Naive B cell (primary cell): ENCODE measurements at places on chromosomes 4 and X.

DNA sequence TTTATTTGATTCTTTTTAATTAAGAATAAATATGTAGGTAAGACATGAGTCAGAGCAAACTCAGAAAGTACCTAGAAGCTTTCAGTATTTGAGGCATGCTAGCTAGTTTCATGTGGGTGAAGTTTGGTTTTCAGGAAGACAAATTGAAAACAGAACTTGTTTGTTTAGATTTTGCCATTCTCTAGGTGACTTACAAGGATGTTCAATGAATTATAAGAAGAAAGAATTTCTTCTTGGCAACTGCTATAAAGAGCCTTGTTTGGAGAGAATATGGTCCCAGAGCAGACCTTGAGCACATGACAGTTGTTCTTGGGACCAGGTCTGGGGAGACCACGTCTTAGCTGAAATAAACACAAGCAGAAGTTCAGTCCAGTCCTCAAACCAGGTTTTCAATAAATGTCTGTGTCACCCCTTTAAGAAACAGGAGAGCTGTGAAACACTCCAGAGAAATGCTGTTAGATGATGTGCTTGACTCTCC, 38.0 kb upstream of the IL21 start:
- no peak for DNase-seq

GRCh38 chr4:57231781-57232180, 121.6 kb upstream of the IGFBP7 start:
- DNase-seq, result no peak

DNA sequence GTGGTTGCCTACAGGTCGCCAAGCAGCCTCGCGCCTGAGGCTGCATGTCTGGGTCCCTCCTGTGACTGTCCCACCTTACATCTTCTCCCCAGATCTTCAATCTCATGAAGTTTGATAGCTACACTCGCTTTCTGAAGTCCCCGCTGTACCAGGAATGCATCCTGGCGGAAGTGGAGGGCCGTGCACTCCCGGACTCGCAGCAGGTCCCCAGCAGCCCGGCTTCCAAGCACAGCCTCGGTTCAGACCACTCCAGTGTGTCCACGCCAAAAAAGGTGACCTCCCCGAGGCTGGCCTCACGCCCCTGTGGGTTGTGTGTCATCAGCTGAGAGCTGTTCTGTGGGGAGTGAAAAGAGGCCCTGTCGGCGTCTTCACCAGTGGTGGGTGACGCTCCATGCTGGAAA, 24.9 kb upstream of the HGFAC start:
- DNase-seq, result no peak

- no peak for DNase-seq
These were observed 32.0 kb downstream of the STIM2 start for GRCh38 chr4:26892480-26893150.

GRCh38 chrX:129512409-129512808, 10.9 kb downstream of the SMARCA1 start:
- DNase-seq, result no peak

DNA sequence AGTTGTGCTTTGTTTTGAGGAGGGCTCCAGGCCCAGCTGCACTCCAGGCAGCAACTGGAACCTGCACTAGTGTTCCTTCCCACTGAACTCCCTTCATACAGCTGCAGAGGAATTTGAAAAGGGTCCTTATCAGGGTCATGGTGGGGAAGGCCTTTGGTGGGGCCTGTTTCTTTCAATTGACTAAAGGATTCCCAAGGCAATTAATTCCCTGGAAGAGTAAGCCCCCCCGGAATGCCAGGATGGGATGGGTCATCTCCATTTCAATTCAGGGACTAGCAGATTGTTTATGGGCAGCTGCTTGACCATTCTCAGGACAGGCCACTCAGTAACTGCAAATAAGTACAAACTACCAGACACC, 45.3 kb downstream of the TSC22D3 start:
- DNase-seq, result no peak

DNA sequence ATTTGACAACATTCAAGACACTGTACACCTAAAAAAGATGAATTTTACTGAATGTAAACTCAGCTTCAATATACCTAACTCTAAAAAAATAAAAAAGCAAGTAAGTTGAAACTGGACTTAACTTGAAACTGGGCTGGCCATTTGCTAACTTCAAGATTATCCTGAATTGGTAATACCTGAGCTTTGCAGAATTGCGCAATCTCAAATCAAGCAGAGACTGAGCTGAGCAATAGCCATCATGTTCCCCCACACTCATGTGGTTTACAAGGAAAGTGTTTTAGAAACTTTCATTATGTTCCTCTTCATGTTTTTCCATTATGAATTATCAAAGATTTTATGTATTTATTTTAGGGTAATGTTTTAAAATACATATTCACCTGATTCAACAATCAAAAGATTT, 38.7 kb downstream of the ANXA5 start:
- DNase-seq, result no peak

GRCh38 chr4:129966175-129966574, 870.2 kb downstream of the C4orf33 start:
- no peak for DNase-seq

GRCh38 chr4:10186228-10187214, 69.9 kb upstream of the WDR1 start:
- no peak for DNase-seq

DNA sequence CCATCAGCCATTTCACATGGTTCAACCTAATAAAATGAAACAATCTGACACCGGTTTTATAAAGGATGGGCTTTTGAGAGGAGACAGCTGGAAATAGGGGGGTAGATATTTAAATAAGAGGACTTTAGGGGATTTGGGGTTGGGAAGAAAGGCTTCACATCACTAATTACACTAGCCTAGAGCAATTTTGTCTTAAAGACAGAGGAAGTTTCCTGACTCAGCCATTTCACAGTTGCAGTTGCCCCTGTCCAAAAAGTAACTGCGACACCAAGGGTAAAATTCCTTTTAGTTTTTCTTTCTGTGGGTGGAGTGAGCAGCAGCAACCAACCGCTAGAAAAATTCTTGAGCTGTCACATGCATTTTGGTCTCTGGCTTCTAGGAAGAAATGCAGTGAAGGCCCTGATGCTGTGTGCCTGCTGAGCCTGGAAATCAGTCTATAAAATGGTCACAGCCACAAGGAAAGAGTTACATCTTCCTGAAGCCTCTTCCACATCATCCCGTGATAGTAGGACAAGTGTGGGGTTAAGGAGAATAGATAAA, 233.6 kb downstream of the ZNF674 start:
- DNase-seq, result no peak

- DNase-seq, result no peak
These were observed 34.7 kb upstream of the PGRMC2 start for GRCh38 chr4:128322311-128322710.

- no peak for DNase-seq
These were observed 3.4 kb downstream of the KIT start for GRCh38 chr4:54661169-54661568.

DNA sequence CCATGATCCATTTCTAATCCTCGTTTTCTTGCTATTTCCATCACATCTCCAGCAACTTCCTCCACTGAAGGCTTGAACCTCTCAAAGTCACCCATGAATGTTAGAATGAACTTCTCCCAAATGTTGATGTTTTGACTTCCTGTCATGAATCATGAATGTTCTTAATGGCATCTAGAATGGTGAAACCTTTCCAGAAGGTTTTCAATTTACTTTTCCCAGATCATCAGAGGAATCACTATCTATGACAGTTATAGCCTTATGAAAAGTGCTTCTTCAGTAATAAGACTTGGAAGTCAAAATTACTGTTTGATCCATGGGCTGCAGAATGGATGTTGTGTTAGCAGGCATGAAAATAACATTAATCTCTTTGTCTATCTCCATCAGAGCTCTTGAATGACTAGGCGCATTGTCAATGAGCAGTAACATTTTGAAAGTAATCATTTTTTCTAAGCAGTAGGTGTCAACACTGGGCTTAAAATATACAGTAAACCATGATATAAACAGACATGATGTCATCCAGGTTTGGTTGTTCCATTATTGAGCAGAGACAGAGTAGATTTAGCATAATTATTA, 268.2 kb downstream of the KCNIP4 start:
- no peak for DNase-seq
